ENCODE measurements at places on chromosomes 5 and 9.

GRCh38 chr5:96614110-96614691 is 48.0 kb upstream of the CAST start:
- peak; percentile 38 for DNase-seq

DNA sequence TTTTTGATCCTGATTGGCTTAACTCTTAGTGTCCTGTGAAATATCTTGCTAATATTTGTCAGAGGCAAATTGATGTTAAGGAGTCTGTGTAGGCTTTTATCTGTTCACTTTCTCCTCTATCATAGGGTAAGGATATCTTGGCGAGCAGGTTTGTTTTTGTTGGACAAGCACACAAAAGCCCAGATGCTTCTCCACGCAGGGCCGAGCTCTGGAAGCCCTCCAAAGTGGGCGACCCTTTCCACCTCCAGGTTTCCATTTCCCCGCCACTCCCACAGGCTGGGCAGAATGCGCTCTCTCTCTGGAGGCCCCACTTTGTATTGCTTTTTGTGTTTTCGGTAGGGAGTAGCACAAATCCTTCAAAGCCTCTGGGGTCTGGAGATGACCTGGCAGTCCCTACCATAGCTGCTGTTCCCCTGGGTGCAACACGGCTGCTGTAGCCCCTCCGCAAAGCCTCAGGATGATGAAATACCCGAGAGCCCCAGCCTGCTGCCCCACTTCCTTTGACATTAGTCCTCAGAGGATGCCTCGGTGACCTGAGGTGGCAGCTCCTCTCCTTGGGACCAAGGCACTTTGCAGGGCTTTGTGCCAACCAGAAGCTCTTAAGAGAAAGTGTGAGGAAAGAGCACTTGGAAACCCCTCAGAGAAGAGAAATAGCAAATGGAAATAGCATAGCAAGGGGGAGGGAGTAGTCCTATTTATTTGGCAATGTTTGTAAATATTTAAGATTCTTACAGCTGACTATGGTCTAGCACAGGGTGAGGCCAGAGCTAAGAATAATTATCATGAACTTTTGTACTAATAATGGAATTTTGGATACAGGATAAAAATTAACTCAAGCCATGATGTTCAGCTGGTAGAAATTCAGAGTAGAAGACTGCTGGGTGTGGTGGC is 122.8 kb downstream of the ARHGEF28 start:
- DNase-seq, result no peak

DNA sequence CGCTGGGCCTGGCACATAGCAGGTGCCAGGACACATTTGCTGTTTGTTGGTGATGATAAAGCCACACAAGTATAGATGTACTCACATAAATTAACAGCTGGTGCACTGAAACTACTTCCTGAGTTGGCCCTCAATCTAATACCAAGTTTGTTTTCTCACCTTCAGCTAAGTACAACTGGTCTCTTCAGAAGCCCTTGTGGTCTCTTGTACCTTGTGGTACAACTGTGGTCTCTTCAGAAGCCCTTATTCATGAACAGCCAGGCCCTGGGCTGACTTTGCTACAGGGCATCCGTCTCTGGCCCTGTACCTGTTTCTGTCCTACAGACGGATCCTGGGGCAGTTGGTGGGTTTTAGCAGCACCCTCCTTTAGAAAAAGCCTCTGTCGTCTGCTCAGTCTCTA is 81.5 kb downstream of the DAB2IP start:
- no peak for DNase-seq

DNA sequence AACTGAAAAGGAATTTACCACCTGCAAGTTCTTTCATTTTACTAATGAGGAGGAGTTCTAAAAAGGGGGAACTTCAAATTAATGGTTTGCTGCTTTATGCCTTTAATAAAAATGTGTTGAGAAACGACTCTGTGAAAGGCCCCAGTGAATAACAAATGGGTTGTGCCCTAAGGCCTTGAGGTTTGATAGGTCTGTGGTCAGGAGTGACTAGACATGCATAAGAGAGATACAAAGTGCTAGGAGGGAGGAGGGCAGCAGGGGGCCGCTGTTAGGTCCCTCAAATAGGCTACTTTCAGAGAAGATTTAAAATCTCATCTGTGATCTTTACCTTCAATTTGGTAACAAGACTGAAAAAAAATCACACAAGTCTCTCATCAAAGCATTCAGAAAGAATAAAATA is 58.3 kb downstream of the FAM81B start:
- no peak for DNase-seq

DNA sequence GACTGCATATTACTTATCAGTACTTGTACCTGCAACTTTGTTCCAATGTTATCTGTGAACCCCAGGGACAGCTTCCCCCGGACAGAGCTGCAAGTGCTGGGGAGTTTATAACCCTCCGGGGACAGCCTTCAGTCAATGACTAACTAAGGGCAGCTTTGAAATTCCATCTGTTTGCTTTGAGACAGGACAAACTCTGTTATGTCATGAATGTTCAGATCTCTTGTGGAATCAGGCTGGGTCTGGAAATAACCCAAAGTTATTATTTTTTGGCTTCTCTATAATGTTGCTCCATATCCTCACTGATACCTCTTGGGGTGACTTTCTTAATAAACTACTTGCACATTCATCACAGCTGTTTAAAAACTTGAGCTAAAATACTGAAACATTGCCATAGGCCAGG is 617.5 kb upstream of the TLE4 start:
- DNase-seq, result no peak

- DNase-seq, result no peak
These were observed 51.1 kb upstream of the COL5A1 start for GRCh38 chr9:134590240-134591081.

DNA sequence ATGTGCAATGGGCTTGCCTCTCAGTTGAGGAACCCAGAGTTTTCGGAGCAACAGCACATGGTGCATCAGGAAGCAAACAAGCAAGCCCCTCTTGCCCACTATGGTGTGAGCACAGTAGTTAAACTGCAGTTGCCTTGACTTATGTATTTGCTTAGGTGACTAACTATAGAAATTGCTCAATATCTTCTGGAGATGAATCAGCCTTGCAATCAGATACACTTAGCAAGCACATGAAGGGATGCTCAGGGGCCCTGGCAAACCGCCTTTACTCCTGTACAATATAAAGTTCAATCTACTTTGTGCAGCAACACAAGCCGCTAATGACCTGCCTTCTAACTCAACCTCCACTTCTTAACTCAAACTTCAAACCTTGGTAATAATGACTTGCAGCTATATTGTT is 581.7 kb upstream of the RIOK2 start:
- no peak for DNase-seq

DNA sequence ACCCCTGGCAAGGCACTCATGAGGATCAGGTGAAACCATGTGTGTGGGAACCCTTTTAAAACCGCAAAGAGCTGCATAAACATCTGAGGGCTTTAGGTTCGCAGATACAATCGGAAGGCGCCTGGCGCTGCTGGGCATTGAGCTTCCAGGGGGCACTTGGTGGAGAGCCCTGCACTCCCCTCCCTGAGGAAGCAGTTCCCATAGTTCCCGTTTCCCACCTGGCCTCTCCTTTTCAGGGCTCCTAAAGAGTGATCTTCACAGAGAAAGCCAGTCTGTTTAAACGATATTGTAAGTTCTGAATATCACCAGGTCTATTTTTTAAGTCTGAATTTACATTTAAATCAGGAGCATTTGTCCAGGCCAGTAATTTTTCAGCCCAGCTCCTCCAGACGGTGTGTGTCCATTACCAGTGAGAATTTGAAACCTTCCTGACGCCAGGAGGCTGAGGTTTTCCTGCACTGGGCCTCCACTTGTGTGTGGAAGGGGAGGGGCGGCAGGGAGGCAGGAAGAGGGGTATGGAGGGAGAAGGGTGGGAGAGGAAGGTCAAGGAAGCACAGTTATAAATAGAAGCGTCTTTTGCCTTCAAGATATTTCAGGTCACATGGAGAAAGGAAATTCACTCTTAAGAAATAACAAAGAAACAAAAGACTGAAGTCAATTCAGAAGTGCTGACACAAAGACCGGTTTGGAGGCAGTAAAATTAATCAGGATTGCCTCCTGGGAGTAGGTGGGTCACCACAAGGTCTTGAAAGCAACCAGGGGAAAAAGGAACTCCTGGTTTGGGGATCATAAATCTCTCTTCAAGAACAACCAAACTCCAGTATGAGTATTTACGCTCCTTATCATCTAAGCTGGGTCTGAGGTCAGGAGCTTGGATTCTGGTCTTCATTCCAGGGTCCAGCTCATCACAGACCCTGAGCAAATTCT is 14.3 kb upstream of the MGAT1 start:
- DNase-seq, result no peak

DNA sequence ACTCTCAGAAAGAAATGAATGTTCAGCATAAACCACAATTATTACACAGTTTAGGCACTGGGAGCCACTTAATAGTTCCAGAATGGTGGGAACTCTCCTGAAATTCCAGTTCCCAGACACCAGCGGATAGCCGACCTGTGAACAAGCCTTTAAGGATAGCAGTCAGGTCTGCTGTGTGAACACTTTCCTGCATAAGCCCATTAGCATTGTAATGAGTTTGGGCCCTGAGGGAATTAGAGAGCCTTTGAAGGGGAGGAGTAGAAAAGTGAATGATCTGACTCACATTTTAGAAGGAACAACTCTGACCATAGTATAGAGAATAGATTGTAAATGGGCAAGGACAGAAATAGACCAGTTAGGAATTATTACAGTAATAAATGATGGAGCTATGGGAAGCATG is 189.1 kb downstream of the ADGRV1 start:
- DNase-seq, result no peak

DNA sequence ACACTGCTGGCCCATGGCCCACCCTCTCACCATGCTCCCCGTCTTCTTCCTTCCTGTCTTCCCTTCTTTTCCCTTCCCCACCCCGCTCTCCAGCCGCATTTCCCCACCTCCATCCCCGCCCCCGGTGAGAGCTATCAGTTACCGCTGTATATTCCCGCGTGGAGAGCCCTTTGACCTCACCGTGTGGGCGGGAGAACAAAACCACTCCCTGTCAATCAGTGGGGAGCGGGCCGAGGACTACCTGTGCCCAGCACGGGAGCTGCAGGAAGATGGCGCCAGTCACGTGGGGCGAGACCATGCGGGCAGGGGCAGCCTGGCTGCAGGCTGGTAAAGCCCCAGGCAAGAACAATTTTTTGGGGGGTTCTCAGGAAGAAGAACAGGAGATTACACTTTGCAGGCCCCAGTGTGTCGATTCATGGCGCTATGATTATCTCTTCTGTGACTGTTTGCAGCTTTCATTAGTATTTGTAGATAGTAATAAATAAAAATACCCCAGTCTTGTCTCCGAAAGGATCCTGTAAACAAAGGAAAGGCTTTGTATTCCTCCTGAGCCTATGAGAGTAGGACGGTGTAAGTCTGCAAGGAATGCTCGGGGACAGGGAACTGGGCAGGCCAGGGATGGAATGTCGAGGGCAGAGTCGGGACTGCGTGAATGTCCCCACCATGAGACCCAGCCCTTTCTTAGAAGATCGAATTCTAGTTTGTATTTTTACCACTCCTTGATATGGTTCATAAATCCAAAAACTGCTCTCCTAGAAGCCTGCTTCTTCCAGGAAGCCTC is 14.8 kb upstream of the DMRT1 start:
- no peak for DNase-seq

GRCh38 chr5:68894673-68895072 is 199.1 kb upstream of the SLC30A5 start:
- no peak for DNase-seq

GRCh38 chr5:14054111-14054854 is 88.9 kb upstream of the TRIO start:
- DNase-seq, result no peak

- DNase-seq, result no peak
These were observed 1.5 kb upstream of the MARCHF3 start for GRCh38 chr5:127031863-127032232.

GRCh38 chr9:81649475-81650240 is 39.7 kb downstream of the TLE1 start:
- DNase-seq, result no peak

GRCh38 chr9:79053598-79053997 is 518.2 kb upstream of the TLE4 start:
- no peak for DNase-seq

GRCh38 chr5:95471942-95472341 is 80.8 kb downstream of the FAM81B start:
- no peak for DNase-seq

GRCh38 chr5:139569270-139569955 is 8.3 kb downstream of the UBE2D2 start:
- DNase-seq, result no peak

- no peak for DNase-seq
These were observed 40.2 kb downstream of the STK10 start for GRCh38 chr5:172147857-172148256.

- no peak for DNase-seq
These were observed 135.5 kb upstream of the EFNA5 start for GRCh38 chr5:107806271-107806670.

GRCh38 chr9:109310486-109310901 is 10.4 kb downstream of the EPB41L4B start:
- DNase-seq, result no peak

DNA sequence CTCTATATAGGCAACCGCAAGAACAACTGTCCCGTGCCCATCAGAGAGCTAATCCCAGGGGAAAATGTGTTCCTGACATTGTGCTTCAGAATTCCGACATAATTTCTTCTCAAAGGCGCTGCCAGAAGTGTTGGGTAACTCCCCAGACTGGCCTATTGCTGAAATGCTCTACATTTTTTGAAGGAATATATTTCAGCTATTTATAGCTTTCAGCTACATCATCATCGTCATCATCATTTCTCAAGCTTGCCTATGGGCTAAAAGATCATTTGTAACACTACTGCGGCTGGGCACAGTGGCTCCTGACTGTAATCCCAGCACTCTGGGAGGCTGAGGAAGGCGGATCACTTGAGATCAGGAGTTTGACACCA is 49.7 kb downstream of the MYO10 start:
- no peak for DNase-seq

GRCh38 chr5:171392585-171393159 is 5.0 kb downstream of the NPM1 start:
- no peak for DNase-seq

DNA sequence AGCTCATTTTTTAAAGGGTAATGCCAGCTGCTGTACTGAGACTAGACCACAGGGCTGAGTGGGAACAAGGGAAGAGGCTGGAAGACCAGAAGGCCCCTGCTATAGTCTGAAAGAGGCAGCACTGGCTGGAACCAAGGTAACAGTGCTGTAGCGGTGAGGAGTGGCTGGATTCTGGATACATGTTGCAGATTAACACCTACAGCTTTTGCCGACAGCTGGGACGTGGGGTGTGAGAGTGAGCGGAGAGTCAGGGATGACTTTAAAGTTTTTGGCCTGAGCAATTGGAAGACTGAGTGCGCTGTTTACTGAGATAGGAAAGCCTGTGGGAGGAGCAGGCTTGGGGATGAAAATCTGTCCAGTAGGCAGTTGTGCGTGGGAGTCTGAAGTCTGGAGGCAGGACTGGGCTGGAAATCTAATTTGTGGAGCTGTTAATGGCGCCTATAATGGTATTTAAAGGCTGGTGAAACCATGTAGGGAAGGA is 26.5 kb downstream of the AQP7 start:
- no peak for DNase-seq

GRCh38 chr5:97009212-97009898 is 73.5 kb downstream of the LNPEP start:
- DNase-seq, result no peak

- DNase-seq, result no peak
These were observed 4.3 kb upstream of the RAI14 start for GRCh38 chr5:34651791-34652190.

- no peak for DNase-seq
These were observed 133.9 kb downstream of the DROSHA start for GRCh38 chr5:31397926-31398557.

- no peak for DNase-seq
These were observed 24.4 kb upstream of the RASA1 start for GRCh38 chr5:87243161-87243844.
